Lung (tissue), 17 donors: ENCODE measurements at places on chromosomes 2 and 18.
A peak's percentile ranks its signal among the peaks of the same experiment; 100 is the strongest.

- H3K36me3 ChIP-seq: no peaks in the 10 kb centered on the region
- H3K4me1 ChIP-seq: no peaks in the 10 kb centered on the region
- DNase-seq: no peak
- H3K4me3 ChIP-seq: no peak overlapping the region
Measured at GRCh38 chr18:46899274-46899948, 17.9 kb downstream of the PIAS2 start.

GRCh38 chr2:224175538-224175937, 136.5 kb upstream of the SERPINE2 start:
- no peak overlapping the region for H3K27ac ChIP-seq
- H3K36me3 ChIP-seq: no peaks in the 10 kb centered on the region
- H3K27me3 ChIP-seq: no peaks in the 10 kb centered on the region
- DNase-seq: no peak
- no peaks in the 10 kb centered on the region for H3K4me1 ChIP-seq

DNA sequence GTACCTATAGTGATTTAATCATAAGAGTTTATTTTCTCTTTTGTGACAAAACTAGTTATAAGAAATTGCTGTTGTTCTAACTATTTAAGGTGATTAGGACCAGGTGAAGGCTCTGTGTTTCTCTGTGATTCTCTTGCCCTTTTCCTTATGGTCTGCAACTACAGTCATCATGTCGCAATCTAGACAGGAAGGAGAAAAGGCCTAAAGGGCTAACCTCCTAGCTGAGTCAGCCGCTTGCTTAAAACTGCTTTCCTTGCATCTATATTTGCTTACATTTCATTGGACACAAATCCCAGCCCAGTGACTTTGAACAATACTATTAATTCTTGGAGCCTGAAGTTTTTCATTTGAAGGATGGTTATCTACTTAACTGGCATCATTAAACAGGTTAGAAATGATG, 93.1 kb downstream of the PIK3C3 start:
- no peak overlapping the region for H3K27ac ChIP-seq
- peaks cover 16% of the 10 kb centered on the region for H3K36me3 ChIP-seq
- DNase-seq: no peak

DNA sequence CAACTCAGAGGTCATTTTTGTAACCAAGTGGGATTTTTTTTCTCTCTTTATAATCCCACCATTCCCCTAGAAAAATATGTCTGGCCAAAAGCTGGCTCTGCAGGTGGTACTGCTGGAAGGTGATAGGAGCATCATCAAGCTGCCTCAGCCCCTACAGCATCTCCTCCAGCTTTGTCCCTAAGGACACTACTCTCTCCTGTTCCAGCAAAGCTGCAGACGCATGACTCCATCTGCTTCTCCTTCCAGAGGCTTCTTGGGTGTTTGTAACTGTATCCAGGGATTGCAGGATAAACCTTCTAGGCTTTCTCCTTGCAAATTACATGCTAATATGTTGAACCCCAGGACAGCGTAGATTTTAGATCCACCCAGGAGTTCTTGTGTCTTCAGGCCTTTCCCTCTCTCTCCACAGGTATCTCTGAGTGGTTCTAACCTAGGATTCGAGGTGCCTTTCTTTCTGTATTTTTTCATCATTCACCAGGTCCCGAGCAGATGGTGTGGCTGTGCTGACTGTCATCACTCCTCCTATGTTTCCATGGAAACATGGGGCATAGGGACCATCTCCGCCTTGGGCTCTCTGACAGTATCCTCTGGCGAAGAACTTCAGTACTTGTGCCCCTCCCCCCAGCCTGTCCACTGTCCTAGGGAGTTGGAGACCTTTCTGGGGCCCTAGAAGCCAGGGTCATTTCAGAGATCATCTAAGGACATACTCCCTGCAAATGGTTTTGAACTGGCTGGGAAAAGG, 34.3 kb downstream of the AFF3 start:
- no peaks in the 10 kb centered on the region for H3K36me3 ChIP-seq
- no peak overlapping the region for H3K27ac ChIP-seq
- peaks cover 3% of the 10 kb centered on the region for H3K27me3 ChIP-seq
- no peak for DNase-seq

DNA sequence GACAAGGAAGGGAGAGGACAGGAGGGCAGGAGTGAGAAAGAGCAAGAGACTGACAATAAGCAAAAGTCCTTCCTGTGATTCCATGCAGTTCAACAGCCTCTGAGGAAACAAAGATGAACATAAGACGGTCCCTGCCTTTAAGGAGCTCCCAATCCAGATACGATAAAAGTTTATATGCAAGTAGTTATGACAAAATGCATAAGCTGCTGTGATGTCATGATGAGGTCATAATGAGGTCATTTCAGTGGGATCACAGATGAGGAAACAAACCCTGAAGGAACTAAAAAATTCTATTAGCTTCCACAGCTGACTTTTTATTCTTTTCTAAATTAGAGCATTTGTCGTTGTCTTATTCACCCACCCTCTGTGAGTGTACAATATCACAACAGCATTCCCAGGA, 458.5 kb upstream of the ACVR2A start:
- DNase-seq: no peak
- H3K27ac ChIP-seq: no peak overlapping the region
- H3K4me3 ChIP-seq: no peak overlapping the region
- H3K4me1 ChIP-seq: no peaks in the 10 kb centered on the region

DNA sequence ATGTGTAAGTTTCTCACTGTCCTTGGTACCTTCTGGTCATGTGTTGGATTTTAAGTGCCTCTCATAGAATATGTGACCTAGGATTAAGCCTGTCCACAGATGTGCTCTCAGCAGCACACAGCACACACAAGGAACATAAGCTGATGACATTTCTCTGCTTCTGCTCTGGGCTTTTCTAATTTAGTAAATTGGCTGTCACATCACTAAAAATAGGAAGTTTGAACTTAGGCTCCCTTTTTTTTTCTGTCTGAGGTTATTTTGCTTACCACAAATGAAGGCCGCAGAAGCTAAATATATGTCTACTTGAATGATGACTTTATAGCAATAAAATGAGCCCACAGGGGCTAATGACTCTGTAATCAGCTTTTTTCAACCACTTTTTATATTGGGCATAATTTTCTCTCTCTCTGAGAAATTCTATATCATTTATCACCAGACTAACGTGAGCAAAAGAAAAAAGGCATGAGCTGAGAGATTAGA, 150.2 kb upstream of the KLHL14 start:
- no peak overlapping the region for H3K4me3 ChIP-seq
- DNase-seq: no peak
- no peaks in the 10 kb centered on the region for H3K27me3 ChIP-seq
- no peak overlapping the region for H3K27ac ChIP-seq
- H3K36me3 ChIP-seq: no peaks in the 10 kb centered on the region
- no peaks in the 10 kb centered on the region for H3K4me1 ChIP-seq

DNA sequence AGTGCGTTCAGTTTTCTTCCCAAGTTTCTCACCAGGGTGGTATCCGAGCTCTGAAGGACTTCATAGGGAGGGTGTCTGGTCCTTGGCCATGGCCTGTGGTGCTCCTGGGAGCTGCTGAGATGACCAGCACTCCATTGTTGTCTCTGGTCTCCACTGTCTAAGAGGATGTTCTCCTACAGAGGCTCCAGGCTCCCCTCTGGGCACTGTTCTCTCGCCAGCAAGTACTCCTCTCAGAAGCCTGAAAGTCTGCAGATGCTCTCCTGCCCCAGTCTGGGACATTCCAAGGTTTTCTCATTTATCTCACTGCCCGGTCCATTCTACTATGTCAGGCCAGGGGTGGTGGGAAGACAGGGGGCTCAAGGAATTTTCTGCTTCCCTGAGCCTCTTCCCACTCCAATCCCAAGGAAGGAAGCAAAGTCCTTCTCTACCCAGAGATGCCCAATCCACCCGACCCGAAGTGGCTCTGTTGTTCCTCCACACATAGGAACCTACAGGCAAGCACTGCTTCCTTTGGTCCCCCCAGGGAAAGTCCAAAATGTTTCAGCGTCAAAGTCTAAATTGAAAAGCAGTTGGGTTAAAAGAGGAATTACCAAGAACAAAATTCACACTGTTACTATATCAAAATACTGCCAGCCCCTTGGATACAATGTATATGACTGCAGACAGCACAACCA, 110.5 kb downstream of the GYPC start:
- no peak overlapping the region for H3K4me3 ChIP-seq
- H3K27me3 ChIP-seq: no peaks in the 10 kb centered on the region
- H3K36me3 ChIP-seq: no peaks in the 10 kb centered on the region

GRCh38 chr2:88885275-88885674, 193.8 kb downstream of the RPIA start:
- no peaks in the 10 kb centered on the region for H3K36me3 ChIP-seq
- no peaks in the 10 kb centered on the region for H3K4me1 ChIP-seq
- H3K27me3 ChIP-seq: peaks cover 3% of the 10 kb centered on the region
- H3K4me3 ChIP-seq: no peak overlapping the region
- DNase-seq: no peak

DNA sequence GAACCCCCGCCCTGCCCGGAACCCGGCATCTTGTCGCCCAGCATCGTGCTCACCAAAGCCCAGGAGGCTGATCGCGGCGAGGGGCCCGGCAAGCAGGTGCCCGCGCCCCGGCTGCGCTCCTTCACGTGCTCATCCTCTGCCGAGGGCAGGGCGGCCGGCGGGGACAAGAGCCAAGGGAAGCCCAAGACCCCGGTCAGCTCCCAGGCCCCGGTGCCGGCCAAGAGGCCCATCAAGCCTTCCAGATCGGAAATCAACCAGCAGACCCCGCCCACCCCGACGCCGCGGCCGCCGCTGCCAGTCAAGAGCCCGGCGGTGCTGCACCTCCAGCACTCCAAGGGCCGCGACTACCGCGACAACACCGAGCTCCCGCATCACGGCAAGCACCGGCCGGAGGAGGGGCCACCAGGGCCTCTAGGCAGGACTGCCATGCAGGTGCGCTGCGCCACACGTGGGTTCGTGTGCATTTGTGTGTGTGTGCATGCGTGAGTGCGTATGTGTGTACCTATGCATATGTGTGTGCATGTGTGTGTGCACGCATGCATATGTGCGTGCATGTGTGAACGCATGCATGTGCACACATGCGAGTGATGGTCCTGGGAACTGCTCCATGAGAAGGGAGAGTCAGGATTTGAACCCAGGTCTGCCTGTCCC, 47.1 kb upstream of the ATG16L1 start:
- H3K27me3 ChIP-seq: no peaks in the 10 kb centered on the region
- H3K36me3 ChIP-seq: peaks cover 15% of the 10 kb centered on the region
- H3K27ac ChIP-seq: no peak overlapping the region
- no peak overlapping the region for H3K4me3 ChIP-seq

DNA sequence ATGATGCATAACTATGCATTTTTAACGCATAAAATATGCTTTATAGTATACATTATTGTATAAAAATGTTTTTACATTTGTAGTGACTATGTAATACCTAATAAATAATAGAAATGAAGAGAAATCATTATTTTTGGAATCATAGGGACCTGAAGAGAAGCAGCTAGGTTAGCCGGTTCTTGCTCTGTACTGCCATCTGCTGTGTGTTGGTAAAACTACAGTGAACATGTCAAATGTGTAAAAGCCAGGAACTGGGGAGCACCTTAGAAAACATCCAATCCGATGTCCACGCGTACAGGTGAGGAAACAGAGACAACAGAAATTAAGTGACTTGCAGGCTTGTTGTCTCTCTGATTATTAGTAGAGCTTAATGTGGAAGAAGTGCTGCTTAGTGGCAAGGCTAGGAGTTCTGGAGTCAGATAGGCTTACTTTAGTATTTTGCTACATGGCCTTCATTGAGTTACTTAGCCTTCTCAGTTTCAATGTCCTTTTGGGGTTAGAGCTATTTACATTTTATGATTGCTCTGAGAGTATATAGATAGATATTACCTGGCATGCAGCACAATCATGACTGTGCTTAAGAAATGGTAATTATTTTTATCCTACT, 386.5 kb downstream of the DLGAP1 start:
- peak; percentile 42 for DNase-seq
- H3K27me3 ChIP-seq: no peaks in the 10 kb centered on the region
- no peak overlapping the region for H3K4me3 ChIP-seq

- H3K36me3 ChIP-seq: no peaks in the 10 kb centered on the region
- H3K4me3 ChIP-seq: no peak overlapping the region
- no peaks in the 10 kb centered on the region for H3K27me3 ChIP-seq
- H3K27ac ChIP-seq: no peak overlapping the region
Measured at GRCh38 chr2:174774886-174775285, 10.6 kb upstream of the CHRNA1 start.

- no peaks in the 10 kb centered on the region for H3K36me3 ChIP-seq
- H3K27me3 ChIP-seq: no peaks in the 10 kb centered on the region
- no peak overlapping the region for H3K4me3 ChIP-seq
- no peak overlapping the region for H3K27ac ChIP-seq
- DNase-seq: no peak
Measured at GRCh38 chr18:36636237-36636817, 192.5 kb downstream of the TPGS2 start.

DNA sequence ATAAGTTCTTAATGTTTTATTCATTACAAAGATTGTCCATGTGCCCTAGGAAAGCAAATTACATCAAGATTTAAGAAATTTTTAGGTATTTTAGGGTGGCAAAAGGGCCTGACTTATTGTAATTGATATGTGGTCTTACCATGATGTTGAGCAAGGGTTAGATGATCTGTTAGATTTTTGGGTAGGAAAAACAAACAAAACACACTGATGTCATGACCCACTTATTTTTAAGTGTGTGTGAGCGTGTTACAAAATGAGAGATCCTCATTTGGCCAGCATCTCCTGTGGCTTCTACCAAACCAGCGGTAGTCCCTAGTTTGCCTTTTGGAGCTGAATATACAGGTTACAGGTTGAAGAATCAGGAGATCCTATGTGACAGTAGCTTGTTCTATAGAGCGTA, 89.8 kb upstream of the ITGB6 start:
- H3K36me3 ChIP-seq: peaks cover 7% of the 10 kb centered on the region
- no peak overlapping the region for H3K4me3 ChIP-seq
- no peak for DNase-seq
- no peak overlapping the region for H3K27ac ChIP-seq

DNA sequence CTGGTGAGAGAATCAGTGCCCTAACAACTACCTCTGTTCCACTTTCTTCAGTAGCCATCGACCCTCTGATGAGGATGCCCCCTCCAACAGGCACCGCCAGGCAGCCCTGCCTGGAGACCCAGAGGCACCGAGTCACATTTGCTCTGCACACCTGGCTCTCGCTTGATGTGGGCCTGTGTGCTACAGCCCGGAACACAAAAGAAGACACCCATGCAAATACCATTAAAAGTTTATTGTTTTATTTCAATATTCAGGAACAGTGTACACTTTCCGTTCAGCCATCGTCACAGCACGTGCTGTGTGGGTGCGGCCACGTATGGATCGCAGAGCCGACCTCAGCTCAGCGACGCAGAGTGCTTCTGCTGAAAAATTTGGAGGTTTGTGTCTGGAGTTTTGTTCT, 154.0 kb downstream of the MBP start:
- no peaks in the 10 kb centered on the region for H3K27me3 ChIP-seq
- no peaks in the 10 kb centered on the region for H3K36me3 ChIP-seq
- DNase-seq: no peak
- peaks cover 21% of the 10 kb centered on the region for H3K4me1 ChIP-seq
